ENCODE measurements at places on chromosomes 11 and 22.
A peak's percentile ranks its signal among the peaks of the same experiment; 100 is the strongest.

DNA sequence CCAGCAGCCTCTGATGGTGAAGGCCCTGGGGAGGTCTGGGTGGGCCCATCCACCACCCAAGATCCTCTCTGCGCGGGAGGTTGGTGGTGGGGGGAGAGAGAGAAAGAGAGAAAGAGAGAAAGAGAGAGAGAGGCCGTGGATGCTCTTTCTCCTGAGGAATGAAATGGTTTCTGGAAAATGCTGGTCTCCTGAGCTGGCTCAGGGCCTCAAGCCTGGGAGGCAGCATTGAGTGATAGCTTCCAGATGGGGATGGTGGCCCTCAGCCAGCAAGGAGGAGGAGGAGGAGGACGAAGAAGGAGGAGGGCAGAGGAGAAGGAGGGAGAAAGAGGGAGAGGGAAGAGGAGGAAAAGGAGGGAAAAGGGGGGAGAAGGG, 4.6 kb downstream of the TSPAN32 start:
- no peak for DNase-seq

DNA sequence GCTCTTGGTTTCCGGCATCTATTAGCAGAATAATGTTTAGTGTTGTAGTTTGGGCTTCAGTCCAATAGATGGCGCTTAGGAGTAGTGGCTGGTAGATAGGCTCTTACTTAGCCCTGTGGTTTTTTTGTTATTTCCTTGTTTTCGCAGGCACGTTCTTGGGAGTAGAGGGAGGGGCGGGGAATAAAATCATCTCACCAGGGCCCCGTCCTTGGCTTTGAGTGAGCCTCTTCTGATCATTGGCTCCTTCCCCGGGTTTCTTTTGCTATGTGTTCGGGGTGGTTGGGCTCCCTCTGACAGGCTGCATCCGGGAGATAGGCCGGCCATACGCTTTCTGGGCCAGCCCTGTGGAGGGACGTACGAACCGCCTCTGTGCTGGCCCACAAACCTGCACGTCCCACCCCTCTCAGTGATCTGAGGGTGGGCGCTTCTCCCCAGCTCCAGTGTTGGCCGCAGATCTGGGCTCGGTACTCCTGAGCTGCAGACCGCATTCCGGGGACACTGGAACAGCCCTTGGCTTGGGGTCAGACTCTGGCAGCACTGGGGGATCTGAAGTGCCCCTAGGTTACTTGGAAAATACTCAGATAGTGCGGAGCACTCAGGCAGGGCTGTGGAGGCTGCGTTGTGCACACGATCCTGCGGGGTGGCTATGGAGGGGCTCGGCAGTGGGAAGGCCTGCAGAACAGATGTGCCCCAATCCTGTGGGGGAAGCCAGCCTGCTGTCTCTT, 217.0 kb downstream of the DYNC2H1 start:
- DNase-seq, result peak; percentile 53

DNA sequence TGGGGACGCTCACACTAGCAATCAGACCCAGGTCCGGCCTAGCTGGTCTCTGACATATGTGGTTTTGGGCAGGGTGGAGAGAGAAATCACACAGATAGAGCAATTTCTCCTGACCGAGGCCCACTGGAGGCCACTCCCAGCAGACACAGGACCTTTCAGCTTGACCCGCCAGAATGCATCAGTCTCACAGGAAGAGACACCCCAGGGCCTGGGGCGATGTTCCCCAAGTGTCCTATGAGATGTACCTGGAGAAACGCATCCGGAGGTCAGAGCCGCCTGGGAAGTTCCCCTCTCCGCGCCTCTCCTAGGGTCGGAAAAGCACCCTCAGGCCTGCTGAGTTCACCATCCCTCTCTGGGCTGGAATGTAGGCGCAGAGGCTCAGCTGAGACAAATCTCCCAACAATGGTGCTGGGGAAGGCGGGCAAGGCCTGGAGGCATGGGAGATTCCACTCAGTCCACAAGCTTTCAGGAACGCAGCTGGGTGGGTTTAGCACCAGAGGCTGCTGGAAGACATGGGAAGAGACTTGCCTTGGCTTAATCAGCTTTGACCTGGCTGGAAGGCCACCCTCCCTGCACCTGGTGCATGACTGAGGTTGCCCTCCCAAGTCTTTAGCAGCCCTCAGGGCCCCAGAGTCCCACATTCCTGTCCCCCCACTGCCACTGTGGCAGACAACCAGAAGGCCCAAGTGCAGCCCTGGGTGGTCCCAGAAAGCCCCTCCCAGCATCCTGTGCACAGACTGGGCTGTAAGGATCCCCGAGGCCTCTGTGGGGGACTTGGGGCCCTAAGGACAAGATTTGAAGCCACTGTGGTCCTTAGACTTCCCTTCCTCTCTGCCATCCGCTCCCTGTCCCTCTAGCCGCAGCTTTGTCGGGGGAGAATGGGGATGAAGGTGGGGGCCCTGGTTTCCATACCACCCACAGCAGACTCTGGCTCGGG, 57.5 kb downstream of the RTL6 start:
- no peak for DNase-seq

DNA sequence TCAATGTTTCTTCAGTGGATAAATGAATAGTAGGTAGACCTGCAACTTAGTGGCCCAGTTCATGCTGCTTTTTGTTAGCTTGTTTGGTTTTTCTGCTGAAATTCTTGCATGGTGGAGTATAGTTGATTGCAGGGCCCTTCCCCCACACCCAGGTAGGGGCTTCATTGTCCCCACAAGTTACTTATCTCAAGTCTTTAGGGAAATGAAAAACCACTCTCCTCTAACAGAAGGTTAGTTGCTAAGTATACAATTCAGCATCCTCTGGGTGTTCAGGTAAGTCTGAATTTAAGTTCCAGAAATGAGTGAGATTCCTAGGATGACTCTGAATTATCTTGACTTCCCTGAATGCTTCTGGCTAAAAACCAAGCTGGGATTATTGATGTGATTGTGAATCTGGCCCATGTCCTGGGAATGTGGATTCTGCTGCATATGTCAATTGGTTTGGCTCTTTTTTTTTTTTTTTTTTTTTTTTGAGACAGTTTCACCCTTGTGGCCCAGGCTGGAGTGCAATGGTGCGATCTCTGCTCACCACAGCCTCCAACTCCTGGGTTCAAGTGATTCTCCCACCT, 40.3 kb downstream of the BCL2L13 start:
- DNase-seq, result no peak

GRCh38 chr11:22433094-22433455, 94.9 kb downstream of the SLC17A6 start:
- DNase-seq, result no peak

GRCh38 chr22:22721681-22722354, 77.4 kb downstream of the GGTLC2 start:
- DNase-seq, result peak; percentile 57

DNA sequence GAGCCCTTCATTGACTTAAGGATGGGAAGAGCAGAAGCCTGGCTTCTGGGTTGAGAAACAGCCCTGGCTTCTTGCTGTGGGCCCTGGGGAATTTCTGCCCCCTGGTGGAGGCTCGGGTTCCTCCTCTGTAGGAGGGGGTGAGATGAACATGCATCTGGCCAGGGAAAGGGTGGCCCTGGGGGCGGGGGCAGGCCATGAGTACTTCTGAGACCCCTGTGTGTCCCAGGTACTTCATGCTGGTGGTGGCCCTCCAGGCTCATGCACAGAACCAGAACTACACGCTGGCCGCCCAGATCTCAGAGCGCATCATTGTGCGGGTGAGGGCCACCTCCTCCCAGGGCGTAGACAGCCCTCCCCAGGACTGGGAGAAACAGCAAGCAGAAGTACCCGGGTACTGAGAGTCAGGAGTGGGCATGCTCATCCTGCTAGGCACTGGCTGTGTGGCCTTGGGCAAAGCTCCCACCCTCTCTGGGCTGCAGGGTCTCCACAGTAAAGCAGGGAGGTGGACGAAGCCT, 15.8 kb downstream of the TMEM258 start:
- peak; percentile 41 for DNase-seq

DNA sequence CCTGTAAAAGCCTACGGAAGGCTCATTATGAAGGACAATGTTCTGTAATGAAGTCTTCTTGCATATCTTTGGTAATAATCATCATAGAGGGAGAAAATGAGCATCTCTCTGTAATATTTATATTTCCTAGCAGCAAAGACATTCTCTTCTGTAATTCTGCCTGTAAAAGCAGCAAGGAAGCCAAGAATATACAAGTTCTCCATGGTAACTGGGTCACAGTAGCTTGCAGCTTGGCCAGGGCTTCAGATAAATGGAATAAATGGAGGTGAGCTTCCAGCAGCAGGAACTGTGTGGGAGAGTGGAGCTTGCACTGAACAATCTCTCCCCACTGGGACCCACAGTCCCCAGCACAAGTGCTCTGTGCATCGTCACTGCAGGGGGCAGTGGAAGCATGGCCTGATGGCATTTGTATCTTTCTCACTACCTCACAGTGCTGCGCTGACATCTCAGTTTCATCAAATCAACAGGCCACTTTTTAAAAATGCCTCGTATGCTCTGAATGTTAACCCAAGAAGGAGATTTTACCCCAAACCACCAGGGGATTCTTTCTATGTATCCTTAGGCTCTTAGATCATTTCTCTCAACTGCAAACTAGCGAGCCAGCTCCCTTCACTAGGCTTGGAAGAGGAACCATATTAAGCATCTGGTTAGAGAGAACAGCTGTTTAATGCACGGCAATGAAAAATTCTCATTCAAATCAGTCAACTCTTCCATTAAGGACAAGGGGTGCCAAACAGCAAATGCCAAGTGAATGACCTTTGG, 1059.7 kb downstream of the OPCML start:
- DNase-seq, result no peak

DNA sequence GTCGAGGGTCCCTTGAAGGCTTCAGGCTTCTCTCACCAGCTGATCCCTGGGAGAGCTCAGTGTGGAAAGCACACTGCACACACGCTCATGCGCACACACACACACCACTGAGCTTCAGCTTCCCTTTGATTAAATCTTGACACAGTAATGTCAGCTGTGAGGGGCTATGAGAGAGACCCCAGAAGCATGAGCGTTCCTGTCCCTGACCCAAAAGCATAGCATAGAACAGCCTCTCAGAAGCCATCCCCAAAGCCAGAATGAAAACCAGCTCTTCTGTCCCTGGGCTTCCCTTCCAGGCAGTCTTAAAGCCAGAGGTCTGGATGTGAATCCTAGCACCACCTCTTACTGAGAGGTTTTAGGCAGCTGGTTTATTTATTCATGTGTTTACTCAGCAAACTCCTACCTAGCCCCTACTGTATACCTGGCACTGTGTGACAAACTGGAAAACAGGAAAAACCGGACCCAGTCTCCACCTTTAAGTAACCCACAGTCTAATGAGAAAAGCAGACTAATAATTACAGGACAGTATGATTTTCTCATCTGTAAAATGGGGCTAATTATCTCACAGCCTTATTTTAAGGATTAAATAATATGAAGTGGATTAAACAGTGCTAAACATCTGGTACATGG, 15.9 kb downstream of the GALNT18 start:
- DNase-seq, result no peak

DNA sequence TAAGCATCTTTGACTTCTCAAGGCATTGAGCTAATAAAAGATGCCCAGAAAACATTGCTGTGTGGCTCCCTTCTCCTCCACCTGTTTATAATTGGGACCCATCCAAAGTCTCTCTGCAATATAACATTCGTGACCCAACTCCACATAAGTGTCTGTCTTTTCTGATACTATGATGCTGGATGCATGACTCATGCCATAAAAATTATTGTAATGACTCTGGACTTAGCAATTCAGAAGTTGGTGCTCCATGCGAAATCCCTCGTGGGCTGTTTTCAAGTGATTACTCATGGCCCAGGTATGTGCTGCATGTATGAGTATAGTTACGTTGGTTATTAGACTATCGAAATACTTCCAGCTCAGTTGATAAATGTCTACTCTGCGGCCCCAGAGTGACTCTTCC, 11.7 kb downstream of the FJX1 start:
- DNase-seq, result no peak

- no peak for DNase-seq
Observed at GRCh38 chr11:27388001-27388400, 25.0 kb upstream of the CCDC34 start.

DNA sequence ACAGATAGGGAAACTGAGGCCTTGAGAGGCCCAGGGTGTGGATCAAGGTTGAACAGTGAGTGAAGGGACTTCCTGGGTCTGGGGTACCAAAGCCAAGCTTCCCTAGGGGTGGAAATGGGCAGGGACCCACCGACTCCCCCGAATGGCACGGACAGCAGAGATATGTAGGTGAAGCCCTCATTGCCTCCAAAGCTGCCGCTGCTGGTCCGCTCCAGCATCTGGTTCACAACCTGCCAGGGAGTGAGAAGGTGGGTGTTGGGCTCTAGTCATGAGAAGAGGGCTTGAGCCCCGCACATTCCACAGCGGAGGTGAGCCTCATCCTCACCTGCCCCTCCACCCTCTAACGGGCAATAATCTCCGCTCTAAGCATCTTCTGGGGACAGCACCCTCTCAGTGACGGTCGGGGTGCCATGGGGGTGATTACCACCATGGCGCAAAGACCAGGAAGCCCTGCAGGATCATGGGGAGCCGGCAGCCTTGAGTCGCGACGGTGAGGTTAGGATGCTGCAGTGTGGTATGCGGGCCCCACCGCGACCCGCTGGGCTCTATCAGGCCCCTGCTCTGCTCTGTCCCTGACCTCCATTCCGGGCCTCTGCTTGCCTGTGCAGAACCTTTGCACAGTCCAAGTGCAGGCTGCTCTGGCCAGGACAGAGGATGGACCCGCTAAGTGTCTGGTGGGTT, 10.8 kb downstream of the ALDH3B2 start:
- no peak for DNase-seq

DNA sequence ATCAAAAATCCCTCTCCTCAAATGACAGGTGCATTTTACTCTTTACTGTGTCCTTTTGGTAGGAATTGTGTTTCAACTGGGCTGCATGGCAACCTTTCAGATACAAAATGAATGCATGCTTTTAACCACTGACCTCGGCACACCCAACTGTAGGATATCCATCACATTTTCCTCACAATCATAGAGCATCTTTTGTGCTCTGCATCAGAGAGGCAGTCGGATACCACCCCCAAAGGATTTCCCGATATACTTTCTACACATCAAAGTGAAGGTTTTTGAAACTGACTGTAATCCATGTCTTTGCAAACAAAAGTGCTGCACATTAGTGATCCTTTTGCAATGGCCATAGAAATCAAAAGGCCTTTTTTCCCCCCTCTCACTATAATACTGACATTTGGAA, 9.1 kb downstream of the ME3 start:
- no peak for DNase-seq

DNA sequence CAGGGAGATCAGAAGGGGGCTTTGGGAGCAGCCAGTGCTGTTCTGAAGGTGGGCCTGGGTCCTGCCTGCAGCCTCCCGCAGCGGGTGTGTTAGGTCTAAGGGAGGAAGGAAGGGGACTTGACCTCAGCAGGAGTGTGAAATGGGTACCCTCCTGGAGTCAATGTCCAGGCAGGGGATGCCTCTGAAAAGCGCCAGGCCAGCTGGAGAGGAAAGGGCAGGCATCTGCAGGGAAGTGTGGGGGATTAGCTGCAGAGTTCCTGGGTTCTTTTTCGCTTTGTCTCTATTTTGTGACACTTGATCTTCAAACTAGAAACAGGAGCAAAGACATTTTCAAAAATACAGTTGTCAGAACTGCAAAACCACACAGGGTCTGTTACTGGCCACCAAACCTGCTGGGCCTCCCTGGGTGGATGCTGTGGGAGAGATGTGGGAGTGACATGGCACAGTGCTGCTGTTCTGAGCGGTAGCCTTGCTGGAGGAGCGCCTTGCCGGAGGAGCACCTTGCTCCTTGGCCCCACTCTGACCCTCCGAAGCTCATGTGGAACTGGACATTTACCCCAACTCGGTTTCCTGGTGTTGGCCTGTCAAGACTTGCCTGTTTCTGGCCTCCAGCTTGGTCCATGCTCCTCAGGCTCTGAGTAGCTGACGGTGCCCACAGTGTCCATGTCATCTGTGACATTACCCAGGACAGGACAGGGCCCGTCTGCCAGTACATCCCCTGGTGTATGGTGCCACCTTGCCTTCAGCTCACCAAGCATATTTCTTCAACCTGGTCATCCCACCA, 25.9 kb downstream of the MED15 start:
- DNase-seq, result no peak

All from CD14-positive monocyte (primary cell).